ENCODE measurements at places on chromosomes 6 and 20. TPM values are rescaled to one million over a fixed set of nuclear protein-coding genes. Genes with fewer than 3 reads are reported as not detected.

Gene DZANK1
- total RNA-seq, result 1.1 TPM

Gene UNC5CL
- total RNA-seq, result 0.86 TPM

Gene ZNF292
- 39.1 TPM for total RNA-seq

Gene BPIFA1
- not detected for total RNA-seq

Gene GRM4
- not detected for total RNA-seq

Gene ASIP
- total RNA-seq, result 1.5 TPM

Gene LY86
- 1.9 TPM for total RNA-seq

Gene OR2J3
- total RNA-seq, result not detected

Gene SIGLEC1
- total RNA-seq, result 23.9 TPM

Gene SLC32A1
- not detected for total RNA-seq

Gene FARS2
- total RNA-seq, result 14.6 TPM

Gene PPP1R14C
- total RNA-seq, result 94.9 TPM

Gene TMEM244
- not detected for total RNA-seq

Gene PHACTR1
- 12.2 TPM for total RNA-seq

Gene LRRC73
- 0.50 TPM for total RNA-seq

Gene SALL4
- total RNA-seq, result 0.13 TPM

Gene NHLRC1
- 1.6 TPM for total RNA-seq

Gene HAO1
- total RNA-seq, result not detected

Gene BFSP1
- total RNA-seq, result 0.41 TPM

Gene GPLD1
- total RNA-seq, result 1.9 TPM

Gene TRIM40
- not detected for total RNA-seq
